ENCODE measurements at places on chromosomes 13 and 19. TPM values are rescaled to one million over a fixed set of nuclear protein-coding genes. Genes with fewer than 3 reads are reported as not detected.

DNA sequence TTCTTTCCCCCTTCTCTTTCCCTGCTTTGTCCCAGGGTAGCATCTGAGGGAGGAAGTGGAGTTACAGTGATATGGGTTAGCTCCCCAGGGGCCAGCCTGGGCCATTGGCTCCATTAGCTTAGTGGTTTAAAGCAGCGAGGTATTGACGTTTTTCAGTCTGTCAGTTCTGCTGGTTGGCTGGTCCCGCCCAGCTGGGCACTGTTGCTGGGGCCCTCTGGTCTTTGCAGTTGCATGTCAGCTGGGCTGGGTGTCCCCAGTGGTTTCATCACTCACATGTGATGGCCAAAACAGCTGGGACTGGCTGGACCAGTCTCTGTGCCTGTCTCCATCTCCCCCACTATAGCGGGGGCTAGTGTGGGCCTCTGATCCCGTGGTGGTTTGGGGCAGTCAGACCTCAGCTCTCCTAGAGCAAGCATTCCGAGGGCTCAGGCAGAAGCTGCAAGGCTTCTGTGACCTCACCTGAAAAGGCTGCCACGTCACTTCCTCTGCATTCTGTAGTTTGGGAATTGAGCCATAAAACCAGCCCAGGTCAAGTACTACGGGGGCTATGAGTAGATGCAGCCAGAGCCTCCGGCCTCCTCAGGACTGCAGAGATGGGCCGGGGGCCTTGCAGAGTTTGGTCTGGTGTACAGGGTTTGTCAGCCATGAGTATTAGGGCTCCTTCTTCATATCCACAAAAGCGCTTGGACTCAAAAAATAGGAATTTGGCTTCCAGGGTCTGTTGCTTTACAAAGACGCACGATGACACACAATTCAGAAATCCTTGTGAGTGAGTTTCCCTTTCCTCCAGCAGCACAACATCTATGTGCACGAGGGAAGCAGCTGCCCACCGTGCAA, 30.0 kb downstream of the TSSK6 start:
- DNase-seq = no peak

- no peak for DNase-seq
Measured at GRCh38 chr19:30966486-30966885, 382.8 kb downstream of the TSHZ3 start.

DNA sequence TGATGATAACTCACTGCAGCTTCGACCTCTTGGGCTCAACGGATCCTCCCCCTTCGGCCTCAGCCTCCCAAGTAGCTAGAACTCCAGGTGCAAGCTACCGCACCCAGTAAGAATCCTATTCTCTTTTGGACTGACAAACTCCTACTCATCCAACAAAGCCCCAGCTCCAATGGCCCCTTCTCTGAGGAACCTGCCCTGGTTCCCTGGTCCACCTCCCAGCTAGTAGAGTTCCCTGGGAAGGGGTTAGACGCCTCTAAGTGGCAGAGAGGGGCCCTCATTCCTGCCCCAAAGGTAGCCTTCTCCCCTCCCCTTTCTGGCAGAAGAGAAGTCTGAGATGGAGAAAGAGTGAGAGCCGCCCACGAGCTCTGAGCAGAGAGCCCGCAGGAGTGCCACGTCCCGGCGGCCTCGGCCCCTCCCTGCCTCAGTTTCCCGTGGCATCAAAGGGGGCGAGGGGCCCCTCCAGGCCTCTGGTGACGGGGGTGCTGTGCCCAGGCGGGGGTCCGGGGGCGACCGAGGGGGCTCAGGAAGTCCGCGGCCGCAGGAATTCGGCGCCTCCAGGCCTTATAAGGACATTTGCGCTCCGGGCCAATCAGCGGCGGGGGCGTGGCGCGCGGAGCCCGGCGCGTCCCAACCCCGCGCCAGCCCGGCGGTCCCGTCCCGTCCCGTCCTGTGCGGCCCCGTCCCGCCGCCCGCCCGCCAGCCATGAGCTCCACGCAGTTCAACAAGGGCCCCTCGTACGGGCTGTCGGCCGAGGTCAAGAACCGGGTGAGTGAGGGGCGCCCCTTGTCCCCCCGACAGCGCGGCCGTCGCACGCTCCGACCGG, at the start of gene CNN2:
Gene CNN2, plus strand, starts transcription at position 649 of the 823 bp plus-strand sequence. Its CDS starts 54 bp downstream, at position 703.
- DNase-seq = peak; percentile 71

DNA sequence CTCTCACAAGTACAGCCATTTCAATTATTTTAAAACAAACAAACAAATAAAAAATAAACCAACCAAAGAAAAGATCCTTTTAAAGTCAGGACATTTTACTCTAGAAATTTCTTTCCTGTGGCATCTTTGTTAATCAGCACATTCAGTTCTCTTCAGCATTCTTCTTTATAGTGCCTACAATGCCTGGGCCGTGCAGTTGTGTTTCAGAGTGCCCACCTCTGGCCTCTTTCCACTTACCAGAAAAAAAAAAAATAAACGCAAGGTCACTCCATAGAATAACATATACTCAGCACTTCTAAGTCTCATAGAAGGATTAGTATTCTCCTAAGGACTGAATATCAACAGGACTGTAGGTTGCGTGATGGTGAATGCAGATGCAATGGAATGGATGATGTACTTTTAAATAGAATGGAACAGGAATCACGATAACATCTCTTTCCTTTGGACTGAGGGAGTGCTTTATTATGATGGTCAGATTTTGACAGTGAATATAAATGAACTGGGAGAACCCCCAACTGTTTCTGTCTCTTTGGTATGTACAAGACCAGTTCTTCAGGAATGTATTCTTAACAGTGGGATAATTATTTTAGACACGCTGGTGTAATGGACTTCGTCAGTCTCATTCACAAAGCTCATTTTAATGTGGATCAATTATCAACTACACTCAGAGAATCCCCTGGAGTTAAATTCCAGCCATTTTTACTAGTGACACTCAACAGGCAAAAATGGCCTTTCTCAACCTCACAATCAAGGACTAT, 125.0 kb upstream of the NBEA start:
- no peak for DNase-seq

- no peak for DNase-seq
Measured at GRCh38 chr13:46367617-46368327, 19.3 kb downstream of the RUBCNL start.

GRCh38 chr19:44649578-44650145, 6.0 kb downstream of the PVR start:
- DNase-seq = no peak

DNA sequence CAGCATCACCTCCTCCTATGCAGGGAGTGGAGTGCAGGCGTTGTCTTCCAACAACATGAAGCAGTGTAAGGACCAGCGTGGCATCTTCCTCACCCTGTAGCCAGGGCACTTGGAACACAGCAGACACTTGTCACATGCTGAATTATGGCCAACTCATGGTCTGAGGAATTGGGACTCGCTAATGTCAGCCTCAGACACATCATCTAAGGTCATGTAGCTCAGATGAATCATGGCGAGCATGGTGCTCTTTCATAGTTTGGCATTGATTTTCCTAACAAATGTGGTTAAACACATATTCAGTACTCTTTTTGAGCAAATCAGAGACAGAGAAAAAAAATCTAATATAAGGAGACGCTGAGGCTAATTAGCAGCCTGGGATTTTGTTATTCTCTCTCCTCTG, 99.6 kb upstream of the SGCG start:
- DNase-seq = no peak

DNA sequence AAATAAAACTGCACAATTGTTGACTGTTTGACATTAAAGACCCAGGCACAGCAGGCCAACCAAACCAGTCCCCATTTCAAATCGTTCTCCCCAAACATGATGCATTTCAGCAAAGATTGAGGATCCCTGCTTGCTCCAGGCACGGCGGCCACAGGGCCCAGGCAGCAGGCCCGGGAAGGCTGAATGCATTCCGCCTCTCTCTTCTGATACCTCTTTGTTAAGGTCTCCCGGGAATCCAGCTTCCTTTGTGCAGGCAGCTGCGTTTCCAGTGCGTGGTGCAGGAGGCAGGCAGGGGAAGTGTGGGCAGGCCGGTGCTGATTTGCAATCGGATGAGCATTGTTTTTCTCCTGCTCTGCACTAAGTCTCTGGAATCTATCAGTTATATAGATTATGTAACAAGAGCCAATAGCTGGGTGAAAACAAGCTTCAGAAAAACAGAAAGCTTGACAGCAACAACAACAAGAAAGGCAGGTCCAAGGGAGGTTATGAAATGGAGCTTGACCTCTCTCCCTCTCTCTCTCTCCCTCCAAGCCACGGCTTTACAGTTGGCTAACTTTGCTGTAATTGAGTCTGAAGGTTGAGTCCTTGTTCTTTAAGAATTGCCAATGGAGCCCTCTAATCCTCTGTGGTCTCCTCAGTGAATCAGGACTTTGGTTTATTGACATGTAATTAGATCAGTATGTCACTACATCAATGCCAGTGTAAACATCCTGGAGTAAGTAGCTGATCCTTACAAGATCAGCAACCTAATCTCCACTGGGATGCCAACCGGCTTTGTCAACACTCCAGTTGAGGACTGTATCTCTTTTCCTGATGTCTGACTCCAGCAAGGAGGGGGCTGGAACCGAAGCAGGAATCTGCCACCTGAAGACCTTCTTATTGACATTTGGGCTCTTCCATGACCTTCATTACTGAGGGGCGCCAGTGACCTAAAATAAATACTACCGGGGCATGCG, 338.0 kb downstream of the TEX29 start:
- no peak for DNase-seq

DNA sequence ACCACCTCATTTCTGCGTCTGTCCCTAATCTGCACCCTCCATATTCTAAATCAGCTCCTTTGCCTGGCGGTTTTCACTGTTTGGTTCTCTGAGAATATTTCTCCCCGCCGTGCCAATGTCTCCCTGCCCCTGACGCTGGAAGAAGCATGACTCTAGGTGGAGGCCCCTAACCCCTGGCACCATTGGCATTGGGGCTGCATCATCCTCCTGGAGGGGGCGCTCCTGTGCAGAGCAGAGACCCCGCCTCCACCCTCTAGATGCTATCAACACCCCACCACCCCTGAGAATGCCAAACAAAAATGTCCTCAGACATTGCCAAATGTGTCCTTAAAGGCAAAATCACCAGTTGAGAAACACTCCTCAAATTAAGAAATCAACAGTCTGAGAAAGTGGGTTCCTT, 6.5 kb downstream of the ZSCAN5B start:
- DNase-seq = no peak

DNA sequence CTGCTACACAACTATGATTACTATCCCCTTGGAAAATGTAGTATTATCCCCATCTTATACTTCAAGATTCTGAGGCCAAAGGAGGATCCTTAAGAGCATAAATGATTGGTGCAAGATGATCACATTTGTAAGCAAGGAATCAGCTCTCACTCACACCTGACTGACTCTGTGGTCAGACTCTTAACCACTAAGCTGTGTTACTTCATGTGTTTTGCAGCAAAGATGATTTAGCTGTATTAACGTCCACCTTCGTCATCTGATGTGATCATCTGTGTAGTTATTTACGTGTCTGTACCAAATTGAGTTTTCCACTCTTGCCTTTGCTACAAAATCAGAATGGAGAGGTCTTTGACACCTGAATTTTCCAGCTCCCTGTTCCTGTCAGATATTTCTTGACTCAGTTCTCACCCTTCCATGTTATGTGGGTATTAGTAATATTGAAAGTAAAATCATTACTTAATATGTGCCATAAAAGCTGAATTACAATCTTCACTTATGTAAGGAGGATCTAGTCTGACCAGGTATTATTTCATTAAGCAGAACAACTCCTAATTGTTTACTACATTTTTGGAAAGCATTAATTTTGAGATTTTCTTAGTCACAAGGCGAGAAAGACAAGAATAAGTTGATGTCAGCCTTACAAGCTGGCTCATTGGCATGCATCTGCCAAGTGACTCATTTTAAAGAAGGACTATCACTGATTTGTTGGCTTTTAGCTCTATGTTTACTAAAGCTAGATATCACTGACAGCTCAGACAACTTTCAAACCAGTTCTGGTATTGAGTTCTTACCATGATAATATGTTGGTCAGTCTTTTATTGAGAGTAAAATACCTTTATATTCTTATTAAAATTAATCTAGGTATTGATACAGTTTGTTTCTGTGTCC, 1279.8 kb upstream of the PCDH9 start:
- DNase-seq = peak; percentile 3

GRCh38 chr13:99976575-99976974, 5.0 kb upstream of the ZIC5 start:
- no peak for DNase-seq

DNA sequence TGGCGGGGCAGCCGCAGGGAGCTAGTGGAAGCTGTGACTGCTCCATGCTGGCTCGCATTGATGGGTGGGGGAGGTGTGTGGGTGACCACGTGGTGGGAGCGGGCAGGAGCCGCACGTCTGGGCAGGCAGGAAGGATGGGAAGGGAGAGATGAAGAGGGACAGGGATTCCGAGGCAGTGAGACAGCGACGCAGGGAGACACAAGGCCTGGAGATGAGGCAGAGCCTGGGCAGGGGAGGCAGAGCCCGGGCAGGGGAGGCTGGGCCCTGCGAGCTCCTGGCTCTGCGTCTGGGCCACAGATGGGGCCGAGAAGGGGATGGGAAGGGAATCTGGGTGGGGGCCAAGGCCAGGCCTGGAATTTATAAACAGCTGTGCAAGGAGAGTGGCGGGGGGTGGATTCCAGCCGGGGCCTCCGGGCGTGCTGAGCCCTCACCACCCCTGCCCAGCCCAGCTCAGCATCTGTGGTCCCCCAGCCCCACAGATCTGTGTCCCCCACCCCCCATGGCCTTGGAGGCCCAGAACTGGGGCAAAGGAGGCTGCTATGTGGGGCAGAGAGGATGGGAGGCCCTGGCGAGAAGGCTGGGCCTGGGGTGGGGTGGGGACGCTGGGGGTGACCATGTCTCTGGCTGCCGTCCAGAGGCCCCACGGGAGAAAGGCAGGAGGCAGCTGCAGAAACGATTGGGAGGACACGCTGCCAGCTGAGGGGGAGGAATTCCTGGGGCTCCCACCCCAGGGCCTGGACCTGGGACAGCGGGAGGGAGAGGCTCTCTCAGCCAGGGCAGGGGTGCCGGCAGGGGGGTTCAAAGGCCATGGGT, 6.0 kb downstream of the EHD2 start:
- DNase-seq = no peak

GRCh38 chr19:40553885-40554857, 22.5 kb upstream of the SHKBP1 start:
- DNase-seq = no peak

DNA sequence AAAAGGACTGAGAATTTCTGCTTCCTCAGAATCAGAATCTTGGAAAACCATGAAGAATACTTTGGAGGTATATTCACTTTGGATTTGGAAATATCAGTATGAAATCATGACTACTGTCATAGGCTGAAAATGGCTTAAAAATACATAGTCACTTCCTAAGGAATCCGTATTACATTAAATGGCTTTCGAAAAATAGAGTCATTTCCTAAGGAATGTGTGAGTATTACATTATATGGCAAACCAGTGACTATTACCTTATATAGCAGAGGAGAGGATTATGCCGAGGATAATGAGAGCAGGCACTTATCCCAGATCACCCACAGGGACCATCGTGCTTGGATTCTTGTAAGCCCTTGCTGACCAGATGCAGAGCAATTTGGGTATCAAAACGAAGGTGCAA, 1471.8 kb downstream of the EFNB2 start:
- DNase-seq = no peak

GRCh38 chr19:44582581-44583265, 30.6 kb upstream of the IGSF23 start:
- no peak for DNase-seq

OXGR1 gene
- polyA plus RNA-seq = not detected

FFAR1 gene
- polyA plus RNA-seq = 0.89 TPM

FAM216B gene
- not detected for polyA plus RNA-seq

C19orf38 gene
- polyA plus RNA-seq = 1.7 TPM

CLDND2 gene
- not detected for polyA plus RNA-seq

RFPL4AL1 gene
- not detected for polyA plus RNA-seq

COQ8B gene
- 22.2 TPM for polyA plus RNA-seq

Data from naive B cell (primary cell).